NCI-H1105 treated with DMSO at 0.1 percent for 48 hours (cell line): ENCODE measurements at places on chromosomes 16 and 17.

DNA sequence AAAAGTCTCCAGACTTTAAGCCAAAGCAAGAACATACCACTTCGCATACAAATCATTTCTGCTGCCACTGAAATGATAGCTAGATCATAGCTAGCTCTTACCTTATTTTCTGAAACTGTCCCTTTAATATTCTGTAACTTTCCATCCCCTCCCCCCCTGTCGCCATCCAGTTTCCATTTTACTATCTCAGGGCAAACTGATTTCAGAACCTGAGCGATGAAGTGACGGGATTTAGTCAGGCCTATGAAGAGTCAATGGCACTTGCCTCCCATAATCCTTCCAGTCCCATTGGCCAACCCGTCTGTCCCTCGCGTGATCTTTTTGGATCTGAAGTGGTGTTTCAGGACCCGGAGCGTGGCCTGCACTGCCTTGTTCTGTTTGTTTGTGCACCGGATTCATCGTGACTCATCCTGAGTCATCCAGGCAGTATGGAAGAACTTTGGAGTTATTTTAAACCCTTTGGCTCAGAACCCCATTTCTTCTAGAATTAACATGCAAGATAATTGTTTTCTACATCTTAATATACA, 199.8 kb upstream of the CHMP6 start:
- DNase-seq = no peak

DNA sequence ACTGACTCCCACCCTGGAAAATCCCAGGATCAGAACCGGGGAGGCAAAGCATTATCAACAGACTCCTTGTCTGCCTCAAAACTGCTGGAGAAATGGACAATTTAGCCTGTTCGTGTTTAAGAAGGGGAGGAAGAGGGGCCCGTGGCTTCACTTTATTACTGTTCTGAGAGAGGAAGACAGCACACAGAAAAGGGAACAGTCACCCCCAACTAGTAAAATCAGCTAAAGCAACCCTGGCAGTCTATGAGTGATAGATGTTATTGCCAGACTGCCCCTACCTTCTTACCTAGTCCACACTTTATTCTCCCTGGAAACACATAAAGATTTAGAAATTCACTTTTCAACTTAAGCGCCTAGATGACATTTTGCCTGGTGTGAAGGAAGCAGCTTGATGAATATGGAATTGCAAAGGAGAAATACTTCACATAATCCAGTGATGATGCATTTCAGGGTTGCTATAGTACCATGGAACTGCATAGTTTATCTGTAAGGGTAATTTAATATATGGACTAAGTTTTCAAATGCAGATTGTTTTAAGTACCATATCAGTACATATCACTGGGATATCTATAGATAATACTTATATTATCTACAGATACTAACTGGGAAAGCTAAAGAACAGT, 36.9 kb upstream of the TRAP1 start:
- no peak for DNase-seq

- no peak for DNase-seq
These were observed 16.8 kb upstream of the ATF7IP2 start for GRCh38 chr16:10368969-10369551.

- DNase-seq = no peak
These were observed 539.4 kb downstream of the MAF start for GRCh38 chr16:79061181-79061580.

GRCh38 chr16:2898831-2899563, 12.7 kb upstream of the FLYWCH1 start:
- DNase-seq = no peak
